ENCODE measurements at places on chromosomes 3 and 15.

DNA sequence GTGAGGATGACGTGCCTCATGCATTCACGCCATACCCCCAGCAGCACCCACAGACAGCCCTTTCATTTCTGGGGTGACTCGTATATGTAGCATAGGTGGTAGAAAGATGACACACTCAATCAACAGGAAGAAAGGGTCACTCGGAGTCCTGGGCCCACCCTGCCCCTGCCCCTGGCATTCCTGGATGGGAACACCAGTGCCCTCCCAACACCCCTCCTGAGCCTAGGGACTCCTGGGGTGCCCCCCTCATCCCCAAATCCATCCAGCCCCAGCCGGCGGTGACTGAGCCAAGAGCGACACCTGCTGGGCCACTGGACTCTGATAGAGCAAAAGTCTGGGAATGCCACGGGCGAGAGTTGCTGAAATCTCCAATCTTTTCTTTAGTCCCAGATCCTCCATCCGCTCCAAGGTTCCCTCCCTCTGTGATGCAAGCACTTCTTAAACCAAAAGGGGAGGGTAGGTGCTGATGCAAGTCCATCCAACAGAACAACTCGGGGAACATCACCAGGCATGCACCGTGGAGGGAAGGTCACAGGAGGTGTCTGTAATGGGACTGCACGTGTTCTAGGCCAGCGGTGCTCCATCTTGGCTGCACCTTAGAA is 31.1 kb downstream of the ACAN start:
- peak; percentile 49 for DNase-seq

GRCh38 chr3:33803252-33803651 is 4.8 kb downstream of the PDCD6IP start:
- no peak for DNase-seq

DNA sequence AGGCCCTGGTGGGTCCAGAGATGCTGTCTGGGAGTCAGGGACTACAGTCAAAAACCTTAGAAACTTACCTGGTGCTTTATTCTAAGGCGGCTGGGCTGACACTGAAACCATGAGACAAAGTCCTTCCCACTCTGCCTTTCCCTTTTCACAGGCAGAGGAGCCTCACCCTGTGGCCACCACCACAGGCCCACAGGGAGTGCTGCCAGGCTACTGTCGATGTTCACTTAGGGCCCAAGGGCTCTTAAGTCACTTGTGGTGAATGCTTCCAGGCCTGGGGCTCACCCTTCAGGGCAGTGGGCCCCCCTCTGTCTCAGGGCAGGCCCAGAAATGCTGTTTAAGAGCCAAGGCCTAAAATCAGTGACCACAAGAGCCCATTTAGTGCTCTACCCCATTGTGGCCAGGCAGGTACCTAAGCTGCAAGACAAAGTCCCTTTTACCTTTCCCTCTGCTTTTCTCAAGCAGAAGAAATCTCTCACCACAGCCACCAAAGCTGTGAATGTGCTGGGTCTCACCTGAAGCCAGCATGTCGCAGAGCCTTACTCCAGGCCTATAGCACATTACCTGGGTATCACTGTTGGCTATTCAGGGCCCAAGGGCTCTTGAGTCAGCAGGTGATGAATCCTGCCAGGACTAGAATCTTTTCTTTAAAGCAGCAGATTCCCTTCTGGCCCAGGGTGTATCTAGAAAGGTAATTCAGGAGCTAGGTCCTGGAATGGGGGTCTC is 39.5 kb upstream of the GOLGA6B start:
- no peak for DNase-seq

DNA sequence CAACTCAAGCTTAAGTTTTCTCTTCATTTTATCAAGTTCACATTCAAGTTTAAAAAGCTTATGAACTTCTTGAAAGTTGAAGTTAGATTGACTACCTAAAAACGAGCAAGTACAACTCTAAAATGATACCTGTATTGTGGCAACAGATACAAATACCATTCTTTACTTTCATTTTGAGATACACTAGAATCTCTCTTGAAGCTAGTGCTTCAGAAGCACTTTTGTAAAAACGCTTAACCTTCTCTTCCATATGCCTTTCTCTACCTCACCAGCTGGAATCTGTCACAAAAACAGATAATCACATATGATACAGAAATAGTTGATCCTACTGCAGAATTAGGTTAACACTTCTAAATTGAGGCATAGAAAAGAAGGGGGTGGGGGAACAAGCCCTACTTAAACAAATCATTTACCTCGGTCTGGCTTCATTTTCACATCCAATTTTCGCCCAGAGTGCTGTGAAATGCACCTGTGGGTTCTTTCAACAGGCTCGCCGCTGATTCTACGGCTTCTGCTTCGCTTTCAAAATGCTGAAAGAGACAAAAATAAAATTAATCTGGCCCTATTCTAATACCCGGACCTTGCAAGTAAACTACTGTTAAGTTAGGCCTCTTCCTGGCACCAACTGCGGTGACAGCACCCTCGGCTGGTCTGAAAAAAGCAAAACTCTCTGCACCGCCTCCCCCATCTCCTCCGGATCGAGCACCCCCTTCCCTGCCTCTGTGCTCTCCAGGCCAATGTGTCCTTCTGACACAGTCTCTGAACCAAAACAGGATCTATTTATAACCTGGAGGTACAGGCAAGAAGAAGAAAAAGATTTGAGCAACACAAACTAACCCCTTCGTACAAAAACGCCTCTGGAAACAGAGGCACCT is 1.4 kb downstream of the ATOSA start:
- peak; percentile 6 for DNase-seq

GRCh38 chr3:32095431-32095830 is 11.0 kb upstream of the GPD1L start:
- DNase-seq, result no peak

- DNase-seq, result no peak
Measured at GRCh38 chr15:40850576-40851112, 6.8 kb downstream of the SPINT1 start.

- no peak for DNase-seq
Measured at GRCh38 chr3:52845157-52845556, 10.3 kb upstream of the MUSTN1 start.

DNA sequence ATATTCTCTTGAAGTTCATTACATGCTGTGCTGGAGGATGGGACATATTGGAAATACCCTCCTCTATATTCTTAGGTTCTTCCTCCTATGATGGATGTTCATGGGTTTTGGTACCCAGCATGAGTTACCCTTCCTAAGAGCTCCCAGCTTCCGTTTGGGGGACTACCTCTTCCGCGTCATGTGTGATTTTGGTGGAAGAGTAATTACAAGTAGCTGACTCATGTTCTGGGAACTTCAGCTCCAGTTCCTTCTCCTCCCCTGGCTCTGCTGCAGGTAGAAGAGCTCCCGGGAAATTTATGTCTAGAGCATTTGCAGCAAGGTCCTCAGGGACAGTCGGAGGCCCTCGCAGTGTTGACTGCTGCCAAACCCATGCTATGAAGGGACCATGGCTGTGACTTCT is 208.8 kb upstream of the IL12A start:
- DNase-seq, result no peak
